ENCODE measurements at places on chromosomes 6 and 20.

DNA sequence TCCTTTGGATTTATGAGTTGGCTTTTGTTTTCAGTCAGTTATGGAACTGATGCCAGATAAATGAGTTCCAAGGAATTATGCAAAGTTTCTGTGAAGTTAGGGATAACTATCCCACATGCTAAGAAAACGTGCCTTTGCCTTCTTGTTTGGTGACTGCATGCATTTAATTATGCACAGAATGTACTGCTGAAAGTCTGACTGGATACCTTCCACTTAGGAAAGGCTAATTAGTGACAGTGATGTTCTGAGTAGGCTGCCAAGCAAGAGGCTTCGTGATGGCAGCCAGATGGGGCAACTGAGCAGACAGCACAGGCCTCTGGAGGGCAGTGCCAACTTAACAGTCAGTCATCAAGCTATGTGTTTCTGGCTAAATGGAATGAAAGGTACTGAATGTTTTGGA, 289.9 kb downstream of the CD109 start:
- no peak for DNase-seq

DNA sequence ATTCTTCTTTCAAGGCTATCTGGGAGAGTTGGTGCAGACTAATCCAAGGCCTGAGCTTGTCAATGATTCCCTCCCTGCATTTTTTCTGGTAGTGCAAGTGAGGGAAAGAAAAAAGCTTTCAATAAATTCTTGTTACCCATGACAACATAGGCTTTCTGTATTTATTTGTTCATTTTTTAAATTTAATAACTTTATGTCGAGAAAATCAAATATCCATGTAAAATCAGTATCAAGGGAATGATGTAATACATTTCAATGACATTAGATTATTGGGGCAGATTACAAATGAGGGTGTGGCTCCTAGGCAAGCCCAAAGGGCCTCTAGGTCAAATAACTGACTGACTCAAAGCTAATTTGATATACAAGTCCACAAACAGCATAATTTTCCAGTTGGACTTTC, 104.0 kb downstream of the GJA1 start:
- no peak for DNase-seq

DNA sequence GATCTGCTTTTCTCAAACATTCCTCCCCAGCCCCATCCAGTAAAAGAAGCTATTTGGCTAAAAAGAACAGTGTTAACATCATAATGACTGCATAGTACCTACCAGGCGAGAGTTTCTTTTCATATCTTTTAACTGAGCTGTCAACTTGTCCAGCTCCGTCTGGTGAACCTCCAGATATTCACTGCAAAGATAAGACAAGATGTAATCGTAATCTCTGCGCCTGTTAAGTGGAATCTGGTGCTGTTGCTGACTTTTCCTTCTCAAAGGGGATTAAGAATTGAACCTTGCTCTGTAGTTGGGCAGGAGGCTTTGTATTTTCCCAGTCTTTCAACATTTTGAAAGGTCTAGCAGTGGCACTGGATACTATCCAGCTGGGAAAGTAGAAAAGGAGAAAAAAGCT, 63.0 kb downstream of the RIPOR2 start:
- DNase-seq: no peak

- no peak for DNase-seq
These were observed 50.9 kb downstream of the NUDT3 start for GRCh38 chr6:34341481-34341971.

GRCh38 chr6:79570129-79571029, 33.1 kb upstream of the LCA5 start:
- no peak for DNase-seq

GRCh38 chr20:49914310-49915117, 815 bp downstream of the SPATA2 start:
- DNase-seq: no peak

GRCh38 chr6:131861381-131861780, 53.6 kb downstream of the ENPP1 start:
- no peak for DNase-seq

DNA sequence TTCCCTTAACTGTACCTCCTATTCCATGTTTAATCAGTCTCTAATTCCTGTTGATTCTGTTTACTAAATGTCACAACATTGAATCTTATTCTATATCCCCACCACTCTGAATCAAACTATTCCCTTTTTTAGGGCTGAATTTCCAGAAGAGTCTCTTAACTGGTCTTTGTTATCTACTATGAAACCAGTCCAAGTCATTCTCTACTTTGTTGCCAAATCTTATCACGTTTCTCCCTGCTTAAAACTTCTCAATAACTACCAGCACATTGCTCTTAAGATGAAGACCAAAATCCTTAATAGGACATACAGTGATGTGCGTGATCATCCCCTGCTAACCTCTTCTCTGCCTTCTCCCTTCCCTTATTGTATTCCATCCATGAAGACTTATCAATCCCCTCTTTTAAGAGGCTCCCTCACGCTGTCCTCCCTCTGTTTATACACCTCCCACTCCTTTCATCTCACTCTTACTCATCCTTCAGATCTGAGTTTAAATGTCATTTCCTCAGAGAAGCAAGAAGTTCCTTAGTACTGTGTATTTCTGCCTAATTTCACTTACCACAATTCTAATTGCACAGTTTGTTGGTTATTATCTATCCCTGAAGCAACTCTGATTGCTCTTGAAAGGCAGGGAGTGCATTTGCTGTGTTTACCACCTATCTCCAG, 143.0 kb upstream of the AHI1 start:
- no peak for DNase-seq

GRCh38 chr20:23042270-23042669, 7.2 kb downstream of the SSTR4 start:
- DNase-seq: no peak

DNA sequence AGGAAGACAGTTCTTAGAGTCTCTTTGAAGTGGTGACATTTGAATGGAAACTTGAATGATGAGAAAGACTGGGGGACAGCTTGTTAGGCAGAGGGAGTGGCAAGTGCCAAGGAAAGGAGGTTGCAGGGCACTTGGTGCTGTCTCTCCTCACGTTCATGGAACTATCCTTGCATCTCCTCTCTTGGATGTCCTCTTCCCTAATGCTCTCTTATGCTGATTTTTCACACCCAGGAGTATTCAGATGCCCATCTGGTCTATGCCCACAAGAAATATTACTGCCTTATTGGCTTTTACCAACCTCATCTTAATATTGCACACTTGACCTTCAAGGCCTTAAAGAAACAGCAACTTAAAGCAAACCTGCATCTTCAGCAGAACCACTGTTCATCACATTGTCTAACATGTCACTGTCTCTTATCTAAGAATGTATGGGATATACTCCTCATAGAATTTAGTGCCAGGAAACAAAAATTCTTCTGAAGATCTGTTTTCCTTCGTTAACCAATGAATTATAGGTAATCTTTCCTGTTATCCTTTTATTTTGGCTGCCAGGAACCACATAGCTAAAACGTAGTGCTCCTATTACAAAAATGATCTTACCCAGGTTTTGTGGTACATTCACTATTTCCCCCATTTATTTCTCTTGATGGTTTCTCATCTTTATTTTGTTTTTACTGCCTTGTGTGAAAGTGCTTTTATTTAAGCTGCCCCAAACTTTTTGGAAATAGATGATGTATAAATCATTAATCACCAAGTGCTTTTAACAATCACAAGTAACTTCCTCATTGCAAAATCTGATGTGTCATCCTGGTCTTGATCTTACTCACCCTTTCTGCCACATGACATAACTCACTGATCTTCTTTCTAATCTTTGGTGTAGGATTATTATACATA, 12.8 kb downstream of the RGS17 start:
- DNase-seq: no peak

- DNase-seq: no peak
These were observed 23.6 kb upstream of the THEMIS start for GRCh38 chr6:127924440-127924839.

- no peak for DNase-seq
These were observed 138.2 kb upstream of the ARMC2 start for GRCh38 chr6:108710030-108710429.

GRCh38 chr20:58497076-58497641, 18.0 kb downstream of the APCDD1L start:
- no peak for DNase-seq

DNA sequence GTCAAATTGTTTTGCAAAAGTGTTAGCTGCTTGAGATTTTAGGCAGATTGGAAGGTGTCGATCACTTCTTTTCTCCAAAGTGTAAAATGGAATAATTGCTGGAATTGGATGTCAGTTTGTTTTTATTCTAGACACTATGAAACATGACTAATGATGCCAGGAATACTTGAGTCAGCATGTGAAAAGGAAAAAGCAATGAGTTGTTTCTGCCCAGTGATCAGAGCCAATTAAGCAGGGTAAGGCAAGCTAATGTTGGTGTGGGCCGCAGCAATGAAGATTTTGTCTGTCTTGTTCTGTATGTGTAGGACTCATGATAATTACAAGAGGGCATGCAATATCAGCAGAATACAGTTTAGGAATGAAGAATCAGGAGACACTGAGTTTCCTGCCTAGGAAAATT, 110.3 kb downstream of the CARMIL1 start:
- no peak for DNase-seq

- no peak for DNase-seq
These were observed 164.8 kb downstream of the QKI start for GRCh38 chr6:163579111-163579879.

DNA sequence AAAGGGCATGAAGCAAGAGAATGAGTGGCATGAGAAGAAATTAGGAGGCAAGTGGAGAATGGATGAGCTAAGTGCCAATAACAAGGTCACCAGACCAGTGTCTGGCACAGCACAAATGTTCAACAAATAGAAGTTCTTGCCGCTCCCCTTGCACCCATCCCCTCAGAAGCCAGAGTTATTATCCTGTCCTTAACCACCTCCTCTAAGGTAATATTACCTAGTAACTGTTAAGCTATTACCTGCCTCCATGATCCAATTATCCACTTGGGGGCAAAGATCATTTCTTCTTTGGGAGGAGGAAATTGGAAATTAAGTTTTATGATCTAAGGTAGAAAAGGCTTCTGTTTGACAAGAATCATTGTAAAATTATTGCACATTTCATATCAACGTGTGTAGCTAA, 133.8 kb downstream of the FOXA2 start:
- no peak for DNase-seq

GRCh38 chr6:3822747-3823445, 26.3 kb upstream of the FAM50B start:
- DNase-seq: no peak

GRCh38 chr20:17610566-17611289, 40.9 kb downstream of the DSTN start:
- DNase-seq: no peak

GRCh38 chr6:88587150-88587520, 376.3 kb downstream of the RNGTT start:
- DNase-seq: no peak

DNA sequence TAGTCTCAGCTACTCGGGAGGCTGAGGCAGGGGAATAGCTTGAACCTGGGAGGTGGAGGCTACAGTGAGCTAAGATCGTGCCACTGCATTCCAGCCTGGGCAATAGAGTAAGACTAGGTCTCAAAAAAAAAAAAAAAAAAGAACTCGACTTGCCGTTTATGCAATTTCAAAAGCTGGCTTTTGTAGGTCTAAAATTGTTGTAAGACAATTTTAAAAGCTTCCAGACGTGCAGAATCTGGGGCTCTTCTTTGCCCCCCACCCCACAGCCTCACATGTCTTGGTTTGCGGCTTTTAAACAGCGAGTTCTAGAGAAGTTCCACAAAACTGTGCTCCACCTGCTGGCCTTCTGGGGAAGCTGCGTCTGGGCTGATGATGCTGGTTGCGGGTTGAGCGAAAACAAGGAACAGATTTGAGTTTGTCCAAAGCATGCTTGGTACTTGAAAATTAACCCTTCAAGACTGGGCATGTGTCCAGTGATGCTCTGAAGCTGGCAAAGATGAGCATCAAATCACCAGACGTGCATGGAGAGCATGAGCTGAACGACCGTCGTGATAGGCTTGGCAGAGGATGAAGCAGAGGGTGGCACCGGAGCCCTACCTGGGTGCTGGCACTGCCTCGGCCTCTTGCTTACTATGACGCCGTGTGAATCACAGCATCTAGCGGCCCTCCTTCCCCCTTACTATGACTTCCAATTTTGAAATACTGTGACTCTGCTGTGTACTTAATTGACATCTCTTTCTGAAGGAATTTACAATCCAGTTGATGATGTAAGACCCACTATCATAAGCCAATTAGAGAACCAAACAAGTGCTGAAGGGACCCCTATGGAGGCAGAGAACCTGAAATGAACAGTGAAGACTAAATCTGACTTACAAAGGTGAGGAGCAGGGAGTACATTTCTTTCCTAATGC, 171.4 kb downstream of the GMPR start:
- no peak for DNase-seq

DNA sequence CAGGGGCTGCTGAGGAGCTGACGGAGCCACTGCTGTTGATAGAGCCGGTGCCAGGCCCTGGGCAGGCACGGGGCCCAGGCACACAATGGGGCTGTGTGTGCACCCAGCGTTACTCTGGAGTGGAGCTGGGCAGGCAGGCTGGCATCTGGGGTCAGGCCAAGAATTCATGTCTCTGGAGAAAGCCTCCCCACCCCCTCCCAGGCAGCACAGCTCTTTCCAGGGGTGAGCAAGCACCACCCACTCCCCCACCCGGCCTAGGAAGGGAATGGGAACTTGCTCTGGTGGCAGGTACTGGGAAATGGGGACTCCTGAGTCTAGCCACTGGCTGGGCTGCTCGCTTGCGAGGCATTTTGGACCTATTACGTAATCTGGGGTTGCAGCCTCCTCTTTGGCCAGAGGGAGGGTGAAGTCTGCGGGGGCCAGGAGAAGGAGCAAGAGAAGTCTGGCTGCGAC, 22.7 kb downstream of the TFEB start:
- DNase-seq: no peak

GRCh38 chr6:101806241-101806640, 412.7 kb downstream of the GRIK2 start:
- DNase-seq: no peak

- DNase-seq: no peak
These were observed 1071.1 kb upstream of the CITED2 start for GRCh38 chr6:140445474-140446004.

DNA sequence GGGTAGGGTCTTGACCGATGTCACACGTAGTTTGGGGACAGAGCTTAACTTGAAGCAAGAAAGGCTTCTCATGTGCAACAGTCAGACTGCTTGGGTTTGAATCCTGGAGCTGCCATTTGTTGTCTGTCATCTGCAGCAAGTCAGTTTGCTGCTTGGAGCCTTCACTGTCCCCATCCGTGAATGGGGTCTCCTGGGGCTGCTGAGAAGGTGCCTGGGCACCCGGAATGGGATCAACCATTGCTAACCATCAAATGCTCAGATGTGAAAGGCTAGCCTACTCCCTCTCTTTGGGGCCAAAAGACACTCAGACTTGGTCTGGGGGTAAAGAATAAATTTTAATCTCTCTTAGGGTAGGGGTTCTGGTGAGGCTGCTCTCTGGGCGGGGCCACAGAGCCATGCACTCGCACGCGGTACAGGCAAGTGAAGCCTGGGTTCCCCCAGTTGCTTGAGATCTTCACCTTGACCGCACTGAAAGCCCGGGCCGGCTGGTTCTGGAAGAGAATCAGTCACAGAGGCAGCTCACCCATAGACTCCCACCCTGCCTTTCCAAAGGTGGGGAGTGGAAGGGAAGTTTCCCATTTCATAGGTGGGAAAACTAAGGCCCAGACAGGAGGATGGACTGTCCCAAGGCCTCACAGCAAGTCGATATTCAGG, 20.6 kb downstream of the SUN5 start:
- DNase-seq: no peak
